Stimulated activated CD8-positive, alpha-beta memory T cell treated with anti-CD3 and anti-CD28 coated beads, Interleukin-4, amount 100 ng/mL, for 48 hours (primary cell): ENCODE measurements at places on chromosomes 16 and 17.

DNA sequence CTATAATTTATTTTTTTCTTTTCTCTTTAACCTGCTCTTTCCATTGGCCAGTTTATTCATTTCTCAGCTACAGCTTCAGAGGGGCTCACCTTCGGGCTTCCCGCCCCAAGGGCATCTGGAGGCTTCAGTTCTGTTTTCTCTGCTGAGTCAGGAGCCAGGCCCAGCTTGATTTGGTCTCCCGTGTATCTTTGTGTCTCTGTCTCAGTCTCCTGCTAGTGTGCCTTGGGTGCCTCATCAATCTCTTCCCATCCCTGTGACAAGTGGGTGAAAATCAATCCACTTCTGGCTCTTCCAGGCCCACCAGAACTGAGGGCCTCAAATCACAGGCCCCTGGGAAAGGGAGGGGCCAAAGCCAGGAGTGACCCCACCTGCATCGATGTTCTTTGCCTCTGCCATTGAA is 72.1 kb downstream of the CCDC182 start:
- DNase-seq: peak; percentile 3

DNA sequence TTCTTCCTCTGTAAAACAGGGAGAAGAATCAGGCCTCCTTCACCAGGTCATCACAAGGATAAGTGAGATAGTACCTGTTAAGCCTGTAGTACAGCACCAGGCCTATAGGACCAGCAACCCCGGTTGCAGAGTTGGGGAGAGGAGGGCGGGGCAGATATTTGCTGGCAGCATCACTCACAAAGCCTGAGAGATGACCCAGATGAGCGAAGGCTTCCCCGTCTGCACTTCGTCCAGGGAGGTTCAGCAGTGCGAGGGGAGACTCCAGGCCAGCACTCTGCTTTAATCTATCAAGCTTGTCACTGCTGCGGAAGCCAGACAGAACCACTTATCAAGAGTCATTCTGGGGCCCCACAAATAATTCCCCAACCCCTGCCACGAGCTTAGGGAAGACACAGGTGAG is 15.8 kb upstream of the RBBP6 start:
- DNase-seq: no peak

DNA sequence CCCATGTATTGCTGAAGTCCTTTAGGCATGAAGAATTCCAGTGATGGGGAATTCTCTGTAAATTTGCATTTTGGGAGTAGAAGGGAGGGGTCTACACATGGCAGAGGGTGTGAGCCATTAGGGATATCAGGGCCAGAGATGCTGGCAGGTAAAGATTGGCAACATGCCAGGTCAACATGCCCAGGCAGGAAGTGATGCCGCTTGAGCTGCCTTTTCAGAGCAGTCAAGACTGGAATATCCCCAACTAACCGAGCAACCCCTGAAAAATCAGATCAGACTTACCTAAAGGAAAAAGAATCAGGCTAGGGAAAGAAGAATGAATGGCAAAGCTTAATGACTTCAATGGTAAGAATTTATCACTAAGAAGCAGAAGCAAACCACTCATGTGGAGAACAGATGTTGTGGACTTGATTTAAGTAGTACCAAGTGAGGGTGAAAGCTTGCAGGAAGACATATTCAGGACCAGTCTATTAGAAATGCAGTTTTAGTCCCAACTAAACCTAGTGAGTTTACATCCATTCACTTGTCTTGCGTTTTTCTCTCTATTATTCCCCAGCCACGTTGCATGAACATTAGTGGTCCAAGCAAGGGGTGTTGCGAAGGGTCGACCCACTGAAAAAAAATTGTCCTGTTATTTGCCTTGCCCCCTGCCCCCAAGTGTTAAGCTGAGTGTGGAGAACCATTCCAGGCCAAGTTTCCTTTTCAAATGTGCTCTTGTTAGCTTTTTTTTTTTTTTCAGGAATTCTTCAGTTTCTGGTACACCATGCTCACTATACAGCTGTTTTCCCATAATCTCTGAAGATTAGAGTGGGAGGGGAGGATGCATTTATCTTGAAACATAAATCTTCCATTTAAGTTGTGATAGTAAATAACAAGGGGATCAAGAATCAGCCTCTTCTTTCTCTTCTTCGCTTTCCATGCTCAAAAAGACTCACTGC is 105.2 kb downstream of the ABCA8 start:
- DNase-seq: no peak

DNA sequence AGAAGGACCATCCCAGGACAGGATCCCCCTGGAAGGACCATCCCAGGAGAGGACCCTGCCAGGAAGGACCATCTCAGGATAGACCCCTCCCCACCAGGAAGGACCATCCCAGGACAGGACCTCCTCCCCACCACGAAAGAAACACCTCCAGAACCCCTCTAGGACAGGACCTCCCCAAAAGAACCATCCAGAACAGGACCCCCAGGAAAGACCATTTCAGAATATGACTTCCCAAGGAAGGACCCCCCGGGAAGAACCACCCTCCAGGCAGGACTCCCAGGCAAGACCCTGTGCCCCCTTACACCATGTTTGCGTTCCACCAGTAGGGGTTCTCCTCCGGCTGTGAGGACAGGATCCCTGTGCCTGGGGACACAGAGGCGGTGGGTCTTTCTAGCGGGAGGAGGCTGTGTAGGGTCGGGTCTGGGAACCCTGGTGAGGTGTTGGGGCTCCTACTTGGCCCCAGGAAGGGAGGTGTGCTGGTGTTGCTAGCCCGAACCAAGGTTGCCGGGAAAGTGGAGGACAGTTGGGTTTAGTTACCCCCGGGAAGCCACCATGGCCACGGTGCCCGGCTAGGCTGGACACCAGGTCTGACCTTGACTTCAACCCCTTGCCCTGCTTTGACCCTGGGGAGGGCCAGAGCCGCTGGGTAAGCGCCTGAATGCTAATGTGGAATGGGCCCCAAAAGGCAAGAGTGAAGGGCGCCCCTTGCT is 2.2 kb downstream of the NOTUM start:
- DNase-seq: no peak

DNA sequence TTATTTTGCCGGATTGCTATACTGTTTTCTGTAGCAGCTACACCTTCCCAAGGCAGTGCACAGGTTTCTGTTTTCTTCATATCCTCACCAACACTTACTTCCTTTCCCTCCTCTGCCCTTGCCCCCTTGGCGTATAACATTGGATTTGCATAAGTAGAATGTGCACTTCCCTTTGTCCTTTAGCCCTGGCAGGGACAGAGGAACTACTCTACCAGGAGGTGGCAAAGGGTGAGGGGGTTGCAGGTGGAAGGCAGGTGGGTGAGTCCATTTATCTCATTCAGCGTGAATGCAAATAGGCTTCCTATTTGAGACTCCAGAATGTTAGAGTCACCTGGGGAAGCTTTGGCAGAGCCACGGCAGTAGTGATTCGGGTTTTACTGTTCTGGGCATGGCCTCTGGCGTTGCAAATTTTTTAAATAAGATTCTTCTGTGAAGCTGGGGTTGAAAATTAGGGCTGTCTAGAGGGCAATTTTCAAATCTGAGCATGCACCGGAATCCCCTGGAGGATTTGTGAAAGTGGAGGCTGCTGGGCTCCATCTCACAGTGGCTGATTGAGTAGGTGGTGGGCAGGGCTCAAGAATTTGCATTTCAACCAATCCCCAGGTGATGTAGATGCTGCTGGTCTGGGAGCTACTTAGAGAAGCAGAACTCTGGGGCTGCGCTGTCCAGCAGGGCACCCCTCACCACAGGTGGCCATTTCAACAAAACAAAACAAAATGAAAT is 84.7 kb downstream of the PLCG2 start:
- no peak for DNase-seq

DNA sequence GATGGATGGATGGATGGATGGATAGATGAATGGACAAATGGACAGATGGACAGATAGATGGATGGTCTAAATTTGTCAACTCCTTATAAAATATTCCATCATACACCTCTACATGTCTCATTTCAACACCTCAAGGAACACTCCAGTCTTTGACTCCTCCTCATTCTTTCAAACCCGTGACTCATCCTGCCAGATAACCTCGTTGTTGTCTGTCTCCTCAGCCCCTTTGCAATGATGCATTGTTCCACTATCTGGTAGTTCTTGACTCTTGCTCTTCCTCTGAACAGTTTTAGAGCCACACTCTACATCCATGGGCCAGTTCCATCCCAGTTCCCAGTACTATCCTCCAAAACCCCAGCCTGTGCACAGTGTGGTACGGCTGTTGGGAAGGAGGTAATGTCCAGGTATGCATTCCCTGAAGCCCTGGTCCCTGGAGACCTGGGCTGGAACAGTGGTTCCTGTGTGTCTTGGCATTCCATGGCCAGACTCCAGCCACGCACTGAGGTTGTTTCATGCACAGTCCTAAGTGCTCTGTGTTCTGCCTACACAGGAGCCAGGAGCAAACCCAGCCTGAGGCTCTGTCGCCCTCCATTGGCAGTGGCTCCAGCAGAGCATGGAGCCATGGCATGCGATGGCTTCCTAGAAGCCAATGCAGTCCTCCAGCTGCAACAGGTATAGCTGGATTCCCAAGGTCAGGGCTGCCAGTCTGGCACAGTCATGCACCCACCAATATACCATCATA is 105.7 kb downstream of the C17orf67 start:
- no peak for DNase-seq

GRCh38 chr17:57033296-57033695 is 51.8 kb upstream of the AKAP1 start:
- no peak for DNase-seq

DNA sequence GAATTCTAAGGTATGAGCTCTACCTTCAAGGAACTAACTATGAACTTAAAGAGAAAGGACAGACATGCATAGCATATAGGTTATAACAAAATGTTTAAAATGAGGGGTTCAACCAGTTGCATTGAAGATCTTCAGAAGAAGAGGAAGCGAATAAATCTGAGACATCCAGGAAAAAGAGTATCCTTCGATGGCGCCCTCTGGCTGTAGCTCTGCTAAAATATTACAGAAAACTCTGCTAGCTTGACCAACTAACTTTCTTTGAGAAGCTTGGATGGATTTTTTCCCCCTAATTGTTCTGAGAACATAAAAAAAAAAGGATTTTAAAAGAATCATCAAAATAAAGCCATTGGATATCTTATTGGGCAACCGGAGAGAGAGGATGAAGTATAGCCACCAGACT is 659.9 kb upstream of the SOX9 start:
- DNase-seq: no peak

DNA sequence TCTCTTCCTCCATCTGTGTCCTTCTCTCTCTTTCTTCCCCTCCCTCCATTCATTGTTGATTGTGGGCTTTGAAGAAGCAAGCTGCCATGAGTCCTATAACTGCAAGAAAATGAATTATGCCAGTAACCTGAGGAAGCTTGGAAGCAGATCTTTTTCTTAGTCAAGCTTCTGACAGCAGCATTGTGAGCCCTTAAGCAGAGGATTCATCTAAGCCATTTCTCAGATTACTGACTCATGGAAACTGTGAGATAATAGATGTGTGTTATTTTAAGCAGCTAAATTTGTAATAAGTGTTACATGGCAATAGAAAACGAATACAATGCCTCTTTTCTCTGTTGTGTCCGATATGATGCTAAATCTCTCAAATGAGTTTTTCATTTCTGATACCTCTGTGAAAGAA is 1109.7 kb downstream of the CDH11 start:
- DNase-seq: no peak

- no peak for DNase-seq
Measured at GRCh38 chr17:81129289-81129688, 36.0 kb upstream of the PVALEF start.

- no peak for DNase-seq
Measured at GRCh38 chr16:25699069-25699468, 7.3 kb downstream of the HS3ST4 start.

DNA sequence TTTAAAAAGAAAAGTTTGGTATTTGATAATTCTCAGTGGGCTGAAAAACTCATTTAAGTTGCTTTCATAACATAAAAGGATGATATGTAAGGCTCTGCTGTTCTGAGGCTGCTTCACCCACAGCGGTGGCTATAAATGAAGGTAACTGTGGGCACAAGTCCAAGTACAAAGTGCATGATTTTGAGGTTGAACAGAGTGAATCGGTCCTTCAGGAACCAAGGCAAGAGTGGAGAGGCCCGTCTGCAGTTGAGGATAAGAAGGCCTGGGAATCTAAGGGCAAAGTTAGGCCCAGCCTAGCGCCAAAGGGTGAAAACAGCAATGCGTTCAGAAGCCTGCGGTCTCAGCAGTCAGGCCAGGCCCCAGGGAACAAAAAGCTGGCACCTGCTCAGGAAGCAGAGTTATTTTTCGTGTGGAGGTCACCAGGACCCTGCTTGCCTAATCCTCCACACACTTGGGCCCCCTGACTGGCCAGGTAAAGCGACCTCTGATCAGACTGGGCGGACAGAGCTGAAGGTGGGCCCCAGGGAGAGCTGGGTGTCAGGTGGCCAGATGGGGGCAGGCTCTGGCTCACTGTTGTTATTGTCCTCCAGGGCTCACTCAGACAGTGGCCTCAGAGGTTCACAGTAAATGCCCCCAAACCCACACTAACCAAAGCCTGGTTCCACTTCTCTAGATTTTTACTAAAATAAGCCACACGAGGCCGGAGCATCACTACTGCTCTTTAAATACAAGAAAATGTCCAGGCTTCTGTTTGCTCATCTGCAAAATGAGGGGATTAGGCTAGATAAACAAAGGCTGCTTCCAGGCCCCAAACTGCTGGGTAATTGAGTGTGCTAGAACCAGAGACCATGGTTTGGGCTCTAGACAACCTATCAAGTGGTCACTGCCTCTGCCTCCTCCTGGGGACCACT is 46.5 kb downstream of the TEX2 start:
- no peak for DNase-seq

DNA sequence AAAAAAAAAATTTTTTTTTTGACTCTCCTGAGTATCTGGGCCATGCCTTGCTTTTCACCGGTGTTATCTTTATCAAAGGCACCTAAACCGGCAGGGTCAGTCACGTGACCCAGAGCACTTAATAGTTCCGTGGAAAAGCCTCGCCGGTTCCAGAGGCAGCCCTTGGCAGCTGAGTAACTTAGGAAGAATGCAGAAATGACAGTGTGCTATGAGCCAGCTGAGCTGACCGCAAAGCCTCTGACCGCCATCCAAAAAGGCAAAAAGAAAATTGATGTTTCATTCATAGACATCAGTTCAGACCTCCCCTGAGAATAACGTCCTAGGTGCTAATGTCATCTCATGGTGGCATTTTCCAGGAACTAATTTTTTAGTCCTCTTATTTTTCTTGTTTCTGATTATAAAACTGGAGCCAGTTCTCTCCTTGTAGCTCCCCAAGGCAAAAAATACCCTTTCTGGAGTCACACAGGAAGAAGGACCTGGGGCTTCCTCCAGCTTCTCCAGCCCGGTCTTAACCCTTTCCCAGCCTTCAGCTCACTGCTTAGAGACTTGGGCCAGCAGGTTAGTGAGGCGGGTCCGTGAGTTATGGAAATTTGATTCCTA is 122.6 kb downstream of the SOCS1 start:
- no peak for DNase-seq

DNA sequence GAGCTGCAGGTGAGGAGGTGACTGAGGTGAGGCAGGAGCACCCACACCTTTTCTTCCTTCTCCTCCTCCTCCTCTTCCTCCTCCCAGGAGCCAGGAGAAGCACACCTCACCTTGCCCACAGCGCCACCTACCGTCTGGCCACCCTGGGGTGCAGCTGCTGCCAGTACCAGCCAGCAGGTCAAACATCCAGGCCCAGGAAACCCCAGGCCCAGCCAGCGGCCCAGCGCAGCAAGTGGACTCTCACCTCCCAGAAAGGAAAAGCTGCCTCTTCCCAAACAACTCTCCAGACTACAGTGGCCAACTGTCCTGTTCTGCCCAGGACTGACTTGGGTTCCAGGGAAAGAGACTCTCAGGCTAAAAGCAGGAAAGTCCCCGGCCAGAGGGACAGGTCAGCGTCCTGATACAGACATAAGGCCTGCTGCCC is 22.7 kb downstream of the PEMT start:
- peak; percentile 89 for DNase-seq

- DNase-seq: no peak
Measured at GRCh38 chr16:70646260-70647241, at the start of gene IL34. TSS of gene IL34 (plus strand) at chr16:70646559. CDS start at chr16:70646948, 389 bp downstream.

GRCh38 chr17:43200127-43200526 is 11.5 kb upstream of the TMEM106A start:
- DNase-seq: no peak

- no peak for DNase-seq
Measured at GRCh38 chr16:12411516-12411915, 392.2 kb downstream of the CPPED1 start.
